ENCODE measurements at places on chromosomes 1 and 21.

- DNase-seq, result no peak
Observed at GRCh38 chr21:44926331-44927101, 5.8 kb upstream of the ITGB2 start.

GRCh38 chr1:182598296-182598695 is 5.9 kb downstream of the RGS16 start:
- DNase-seq, result no peak

GRCh38 chr1:228280961-228281591 is 73.2 kb downstream of the OBSCN start:
- DNase-seq, result no peak

DNA sequence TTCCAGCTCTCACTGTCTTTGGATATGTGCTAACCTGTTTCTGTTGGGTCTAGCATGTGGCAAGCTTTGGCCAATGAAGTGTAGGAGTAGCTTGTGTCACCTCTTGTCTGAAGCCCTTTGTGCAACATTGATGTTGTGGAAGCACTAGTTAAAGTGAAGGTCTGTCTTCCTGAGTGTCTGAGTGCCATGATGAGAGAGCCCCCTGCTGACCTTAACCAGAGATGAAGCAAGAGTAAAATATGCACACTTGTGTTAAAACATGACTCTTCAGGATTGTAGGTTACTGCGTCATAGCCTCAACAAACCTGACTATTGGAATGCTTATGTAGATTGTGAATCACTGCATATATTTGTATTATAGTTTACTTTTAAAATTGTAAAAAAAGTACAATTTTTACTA is 103.7 kb downstream of the NCAM2 start:
- DNase-seq, result peak; percentile 27

GRCh38 chr1:68938051-68938666 is 441.3 kb upstream of the DEPDC1 start:
- no peak for DNase-seq

DNA sequence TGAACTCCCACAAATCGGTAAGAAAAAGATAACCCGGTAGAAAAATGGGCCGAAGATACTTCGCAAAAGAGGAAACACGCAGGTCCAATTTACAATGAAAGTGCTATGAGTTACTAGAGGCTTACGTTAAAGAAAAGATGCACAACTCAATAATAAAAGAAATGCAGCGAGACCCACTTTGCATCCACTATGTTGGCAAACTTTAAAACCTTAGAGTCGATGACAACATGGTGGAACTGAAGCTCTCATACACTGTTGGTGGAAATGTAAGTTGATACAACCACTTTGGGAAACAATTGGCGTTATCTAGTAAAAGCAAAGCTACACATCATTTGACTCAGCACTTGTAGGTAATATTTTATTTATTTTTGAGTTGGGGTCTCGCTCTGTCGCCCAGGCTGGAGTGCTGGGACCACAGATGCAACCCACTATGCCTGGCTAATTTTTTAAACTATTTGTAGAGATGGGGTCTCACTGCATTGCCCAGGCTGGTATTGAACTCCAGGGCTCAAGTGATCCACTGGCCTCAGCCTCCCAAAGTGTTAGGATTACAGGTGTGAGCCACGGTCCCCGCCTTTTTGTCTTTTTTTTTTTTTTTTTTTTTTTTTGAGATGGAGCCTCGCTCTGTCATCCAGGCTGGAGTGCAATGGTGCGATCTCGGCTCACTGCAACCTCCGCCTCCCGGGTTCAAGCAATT is 696 bp upstream of the GPATCH3 start:
- no peak for DNase-seq

DNA sequence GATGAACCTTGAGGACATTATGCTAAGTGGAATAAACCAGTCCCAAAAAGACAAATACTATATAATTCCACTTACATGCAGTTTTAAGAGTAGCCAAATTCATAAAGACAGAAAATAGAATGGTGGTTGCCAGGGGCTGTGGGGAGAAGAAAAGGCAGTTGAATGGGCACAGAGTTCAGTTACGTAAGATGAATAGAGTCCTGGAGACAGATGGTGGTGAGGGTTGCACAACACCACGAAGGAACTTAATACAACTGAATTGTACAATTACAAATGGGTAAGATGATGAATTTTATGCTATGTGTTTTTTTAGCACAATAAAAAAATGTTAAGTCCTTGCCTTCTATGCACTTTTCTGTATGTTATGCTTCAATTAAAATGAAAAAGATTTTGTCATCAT is 66.6 kb downstream of the CD34 start:
- DNase-seq, result no peak

GRCh38 chr1:7863756-7864328 is 11.0 kb upstream of the UTS2 start:
- no peak for DNase-seq

DNA sequence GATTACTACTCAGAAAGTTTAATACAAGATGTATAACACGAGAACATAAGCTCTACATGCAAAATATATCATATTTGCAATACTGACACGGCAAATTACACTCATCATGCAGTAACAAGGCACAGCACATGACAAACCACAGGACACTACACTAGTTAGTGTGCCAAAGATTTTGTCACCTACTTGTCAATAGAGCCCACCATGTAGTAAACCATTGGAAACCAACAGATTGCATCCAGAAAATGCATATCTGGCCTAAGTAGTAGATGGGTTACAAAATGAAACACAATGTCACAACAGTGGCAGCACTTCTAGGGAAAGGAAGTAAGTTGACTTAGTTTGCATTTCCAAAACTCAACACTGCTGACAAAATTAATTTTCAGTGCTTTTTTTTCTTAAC is 288.9 kb downstream of the KCNT2 start:
- no peak for DNase-seq

GRCh38 chr21:41158026-41158425 is 9.9 kb upstream of the BACE2 start:
- no peak for DNase-seq

Data from muscle of leg (tissue), 16 donors.